Hematopoietic multipotent progenitor cell treated with erythropoietin and hydrocortisone succinate and interleukin-3 and kit ligand, for 4 days (in vitro differentiated cells): ENCODE measurements at places on chromosomes 3 and 15.

DNA sequence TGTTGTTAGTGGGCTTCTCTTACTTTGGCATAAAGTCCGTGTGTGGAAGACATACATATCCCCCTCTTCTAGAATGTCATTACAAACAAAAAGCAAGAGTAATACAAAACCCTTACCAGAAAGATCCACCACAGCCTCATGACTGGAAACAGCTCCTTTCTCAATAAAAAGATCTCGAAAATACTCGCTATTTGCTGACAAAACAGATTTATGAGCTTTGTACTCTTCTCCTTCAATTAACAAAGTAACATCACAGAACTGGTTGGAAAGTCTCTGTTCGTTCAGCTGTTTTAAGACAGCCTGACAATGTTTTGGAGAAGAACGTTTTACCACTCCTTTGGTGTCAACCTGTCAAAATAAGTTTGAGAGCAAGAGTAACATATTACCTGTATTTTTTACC is 5.9 kb downstream of the ZBTB11 start:
- no peak for DNase-seq

- DNase-seq, result no peak
Measured at GRCh38 chr15:91867581-91868026, 14.1 kb downstream of the SLCO3A1 start.

GRCh38 chr3:7280318-7280717 is 419.4 kb downstream of the GRM7 start:
- no peak for DNase-seq

DNA sequence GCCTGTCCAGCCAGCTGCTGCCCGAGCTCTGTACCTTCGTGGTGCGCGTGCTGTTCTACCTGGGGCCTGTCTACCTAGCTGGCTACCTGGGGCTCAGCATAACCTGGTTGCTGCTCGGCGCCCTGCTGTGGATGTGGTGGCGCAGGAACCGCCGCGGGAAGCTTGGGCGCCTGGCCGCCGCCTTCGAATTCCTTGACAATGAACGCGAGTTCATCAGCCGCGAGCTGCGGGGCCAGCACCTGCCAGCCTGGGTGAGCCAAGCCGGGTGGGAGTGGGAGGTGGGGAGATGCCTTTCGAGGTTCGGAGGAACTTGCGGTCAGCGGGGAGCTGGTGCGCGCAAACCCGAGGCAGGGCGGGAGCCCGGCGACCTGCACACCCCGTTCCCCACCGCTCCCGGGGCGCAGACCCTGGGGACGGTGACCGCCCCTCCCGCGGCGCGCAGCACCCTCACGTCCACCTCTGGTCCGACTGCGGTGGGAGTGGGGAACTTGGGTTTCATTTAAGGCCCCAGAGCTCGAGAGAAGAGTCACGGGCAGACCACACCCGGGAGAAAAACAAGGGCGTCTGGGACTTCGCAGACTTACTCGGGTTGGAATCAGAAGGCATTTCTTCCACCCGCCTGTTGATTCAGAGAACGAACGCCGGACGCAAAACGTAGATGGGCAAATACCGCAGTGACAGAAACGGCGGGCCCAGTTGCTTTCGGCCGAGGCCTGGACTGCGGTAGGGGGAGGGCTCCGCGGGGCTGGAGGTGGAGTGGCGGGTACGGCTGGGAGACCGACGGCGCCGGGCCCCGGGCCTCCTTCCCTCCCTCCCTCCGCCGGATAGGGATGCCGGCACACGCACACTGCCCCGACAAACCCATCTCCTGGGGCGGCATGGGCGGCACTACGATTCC is 708 bp downstream of the ESYT3 start:
- peak; percentile 34 for DNase-seq

DNA sequence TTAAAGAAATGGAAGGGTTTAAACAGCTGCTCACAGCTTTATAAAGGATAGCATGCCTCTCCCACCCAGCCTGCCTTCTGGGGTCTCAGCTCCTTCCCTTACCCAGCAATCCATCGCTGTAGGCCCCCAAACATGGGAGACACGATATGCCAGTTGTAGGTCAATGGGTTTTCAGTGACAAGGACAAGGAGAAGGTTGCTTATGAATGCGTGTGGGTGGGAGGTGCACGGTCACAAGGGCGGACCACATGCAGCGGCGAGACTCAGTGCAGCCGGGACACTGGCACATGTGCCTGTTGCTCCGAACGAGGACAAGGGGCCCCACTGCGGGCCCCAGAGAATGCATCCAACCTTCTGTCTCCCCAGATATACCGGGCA is 67.0 kb downstream of the MGLL start:
- no peak for DNase-seq

DNA sequence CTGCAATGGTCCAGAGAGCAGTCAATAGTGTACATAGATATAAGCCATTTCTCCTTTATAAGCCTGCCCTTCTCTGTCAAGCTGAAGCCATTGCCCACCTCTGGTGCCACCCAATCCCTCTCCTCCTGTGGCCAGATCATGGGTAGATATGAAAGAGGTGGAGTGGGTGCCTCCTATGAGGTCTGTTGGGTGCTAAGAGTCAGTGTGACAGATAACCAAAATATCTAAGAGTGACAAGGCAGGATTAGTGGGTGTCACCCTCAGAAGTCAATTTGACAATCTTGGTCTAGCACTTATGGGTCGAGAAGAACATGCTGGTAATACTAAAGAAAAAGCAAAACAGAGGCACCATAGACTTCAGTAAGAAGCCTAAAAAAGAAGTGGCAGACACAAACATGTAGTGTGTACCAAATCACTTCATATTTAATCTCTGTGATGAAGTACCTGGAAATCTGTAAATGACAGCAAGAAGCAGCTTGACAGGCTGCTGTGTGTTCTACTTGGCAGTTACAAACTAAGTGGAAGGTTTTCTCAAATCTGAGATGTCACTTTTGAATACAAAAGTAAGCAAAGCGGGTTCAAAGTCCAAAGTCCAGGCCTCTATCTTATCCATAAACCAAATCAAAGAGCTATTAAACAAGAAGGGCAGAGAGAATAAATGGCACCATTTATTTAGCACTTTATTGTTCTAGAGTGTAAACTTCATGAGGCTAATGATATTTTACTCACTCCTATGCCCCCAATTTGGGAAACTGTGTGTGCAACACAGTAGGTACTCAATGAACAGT is 118.9 kb upstream of the EOMES start:
- no peak for DNase-seq

GRCh38 chr15:70799667-70800450 is 36.5 kb upstream of the UACA start:
- DNase-seq, result no peak

DNA sequence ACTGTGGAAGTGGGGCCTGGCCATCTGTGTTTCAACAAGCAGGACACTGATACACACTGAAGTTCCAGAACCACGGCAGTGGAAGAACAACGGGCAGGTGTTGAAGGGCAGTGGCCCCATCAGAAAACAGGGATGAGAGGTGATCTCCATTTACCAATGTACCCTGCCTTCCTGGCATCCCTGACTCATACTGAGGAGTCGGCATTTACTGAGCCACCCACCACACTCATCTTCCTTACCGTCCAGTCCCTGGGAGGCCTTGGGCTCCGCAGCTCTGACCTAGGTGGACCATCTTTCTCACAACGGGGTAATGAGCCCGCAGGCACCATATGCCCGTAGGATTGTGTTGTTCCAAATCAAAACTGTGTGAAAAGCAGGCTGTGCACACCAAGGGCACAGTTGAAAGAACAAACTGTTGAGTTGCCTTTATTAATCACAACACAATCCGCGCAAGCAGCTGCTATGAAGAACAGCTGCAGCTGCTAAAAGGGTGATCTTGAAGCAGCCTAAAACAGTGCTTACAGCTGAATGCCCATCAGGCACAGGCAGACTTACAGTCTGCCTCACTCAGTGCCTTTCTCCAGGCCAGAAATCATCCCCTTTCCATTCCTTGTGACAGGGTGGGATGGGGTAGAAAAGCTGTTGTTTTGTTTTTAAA is 12.9 kb downstream of the MB21D2 start:
- no peak for DNase-seq

DNA sequence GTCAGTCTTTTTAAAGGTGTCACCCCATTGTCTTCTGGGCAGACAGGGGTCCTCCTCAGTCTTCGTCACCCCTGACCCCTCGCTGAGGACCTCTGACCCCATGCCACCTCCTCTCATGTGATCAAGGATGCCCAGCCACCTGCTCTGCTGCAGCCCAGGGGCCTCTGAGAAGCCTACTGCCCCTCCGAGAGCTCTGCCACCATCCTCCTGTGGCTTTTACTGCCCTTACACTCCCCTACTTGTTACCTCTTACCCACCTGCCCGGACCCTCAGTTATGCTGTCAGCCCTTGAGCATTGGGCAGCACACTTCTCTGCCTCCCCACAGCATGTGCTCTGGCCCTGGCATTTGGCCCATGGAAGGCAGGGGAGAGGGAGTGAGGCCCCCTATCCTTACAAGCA is 123.2 kb downstream of the LRRK1 start:
- DNase-seq, result no peak

DNA sequence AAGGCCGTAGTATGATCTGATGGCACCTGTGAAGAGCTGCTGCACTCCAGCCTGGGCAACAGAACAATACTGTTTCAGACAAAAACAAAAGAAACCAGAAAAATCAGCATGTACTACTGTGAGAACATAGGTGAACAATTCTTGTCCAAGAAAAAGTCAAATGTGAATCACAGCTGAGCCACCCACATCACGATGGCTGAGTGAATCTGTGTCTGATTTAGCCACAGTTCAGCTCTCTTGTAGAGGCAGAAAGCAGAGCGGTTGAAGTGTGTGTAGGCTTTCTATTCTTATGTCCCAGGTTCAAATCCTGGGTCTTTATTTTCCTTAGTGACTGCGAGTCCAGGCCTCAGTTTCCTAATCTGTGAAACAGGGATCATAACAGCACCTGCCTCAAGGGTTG is 4.4 kb upstream of the FURIN start:
- DNase-seq, result no peak

DNA sequence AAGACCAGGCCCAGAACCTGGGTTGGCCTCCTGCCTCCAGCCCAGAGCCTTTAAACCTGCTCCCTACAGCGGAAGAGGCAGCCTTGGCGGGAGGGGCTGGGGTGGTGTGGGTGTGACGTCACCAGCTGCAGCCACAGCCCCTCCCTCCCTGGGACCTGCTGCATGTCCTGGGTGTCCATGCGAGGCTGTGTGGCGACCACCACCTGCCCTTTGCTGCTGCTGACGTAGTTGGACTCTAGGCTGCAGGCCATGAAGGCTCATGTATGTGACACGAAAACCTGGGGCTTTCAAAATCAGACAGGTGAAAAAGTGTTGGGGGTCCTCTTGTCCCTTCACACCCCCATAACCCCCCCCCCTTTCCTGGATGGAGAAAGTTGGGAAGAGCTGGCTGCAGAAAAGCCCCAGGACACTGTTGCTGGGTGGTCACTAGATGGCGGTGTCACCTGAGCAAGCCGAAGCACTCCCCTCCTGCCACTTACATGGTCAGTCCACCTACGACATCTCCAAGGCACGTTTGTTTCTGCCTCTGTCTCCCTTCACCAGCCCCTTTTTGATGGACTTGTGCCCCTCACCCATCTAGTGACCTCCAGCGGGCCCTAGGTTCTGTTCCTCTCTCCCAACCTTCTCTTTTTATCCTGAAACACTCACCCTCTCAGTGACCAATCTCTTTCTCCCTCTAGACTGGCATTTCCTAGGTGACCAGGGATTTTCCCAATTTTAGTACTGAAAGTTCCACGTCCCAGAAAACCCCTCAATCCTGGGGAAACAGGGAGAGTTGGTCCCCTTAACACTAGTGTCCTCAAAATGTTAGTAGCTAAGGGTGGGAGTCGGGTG is 35.2 kb downstream of the SLC6A20 start:
- DNase-seq, result peak; percentile 74

DNA sequence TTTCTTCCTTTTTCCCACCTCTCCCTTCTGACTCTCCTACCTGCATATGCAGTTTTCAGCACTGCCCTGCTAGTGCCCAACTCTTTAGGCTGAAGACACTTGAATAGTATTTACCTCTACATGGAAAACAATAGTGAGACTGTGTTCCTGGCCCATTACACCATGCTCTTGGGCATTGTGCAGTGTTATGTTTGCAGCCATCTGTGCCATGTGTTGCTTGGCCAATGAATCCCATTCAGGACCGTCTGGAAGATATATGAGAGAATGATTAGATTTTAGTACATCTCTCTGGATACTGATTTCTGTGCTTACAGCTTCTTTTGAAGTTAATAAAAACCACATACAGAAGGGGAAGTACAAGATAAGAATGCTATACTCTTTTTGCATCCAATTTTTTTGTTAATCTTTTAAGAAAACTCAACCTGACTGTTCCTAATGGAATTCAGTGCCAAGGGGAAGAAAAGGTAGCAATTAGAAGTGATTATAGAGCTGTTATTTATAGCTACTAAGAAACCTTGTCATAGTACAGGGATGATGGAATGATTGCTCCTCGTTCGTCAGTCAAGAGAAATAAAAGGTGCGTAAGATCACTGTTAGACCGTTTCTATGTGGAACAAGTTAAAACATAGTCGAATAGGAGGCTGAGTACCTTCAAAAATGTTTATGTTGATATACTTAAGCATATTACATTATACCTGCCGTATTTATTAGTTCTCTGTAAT is 58.9 kb downstream of the TMEM41A start:
- no peak for DNase-seq

GRCh38 chr15:50819344-50819743 is 53.8 kb upstream of the SPPL2A start:
- DNase-seq, result no peak

DNA sequence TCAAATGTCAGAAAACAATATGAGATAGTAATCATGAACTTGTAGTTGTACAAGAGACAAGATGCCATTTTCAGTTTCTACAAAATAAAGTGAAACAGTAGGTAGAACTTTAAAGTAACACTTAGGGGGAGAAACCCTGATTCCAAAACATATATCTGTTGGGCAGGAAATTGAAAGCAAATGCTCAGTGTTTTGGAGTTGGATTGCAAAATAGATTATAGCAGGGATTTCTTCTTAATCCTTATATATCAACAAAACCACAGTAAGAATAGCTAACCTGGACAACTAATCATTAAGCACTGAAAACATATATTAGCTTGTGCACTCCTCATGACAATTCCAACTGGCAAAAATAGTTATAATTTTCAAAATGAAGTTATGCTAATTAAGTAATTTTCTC is 46.9 kb downstream of the COMMD2 start:
- no peak for DNase-seq

DNA sequence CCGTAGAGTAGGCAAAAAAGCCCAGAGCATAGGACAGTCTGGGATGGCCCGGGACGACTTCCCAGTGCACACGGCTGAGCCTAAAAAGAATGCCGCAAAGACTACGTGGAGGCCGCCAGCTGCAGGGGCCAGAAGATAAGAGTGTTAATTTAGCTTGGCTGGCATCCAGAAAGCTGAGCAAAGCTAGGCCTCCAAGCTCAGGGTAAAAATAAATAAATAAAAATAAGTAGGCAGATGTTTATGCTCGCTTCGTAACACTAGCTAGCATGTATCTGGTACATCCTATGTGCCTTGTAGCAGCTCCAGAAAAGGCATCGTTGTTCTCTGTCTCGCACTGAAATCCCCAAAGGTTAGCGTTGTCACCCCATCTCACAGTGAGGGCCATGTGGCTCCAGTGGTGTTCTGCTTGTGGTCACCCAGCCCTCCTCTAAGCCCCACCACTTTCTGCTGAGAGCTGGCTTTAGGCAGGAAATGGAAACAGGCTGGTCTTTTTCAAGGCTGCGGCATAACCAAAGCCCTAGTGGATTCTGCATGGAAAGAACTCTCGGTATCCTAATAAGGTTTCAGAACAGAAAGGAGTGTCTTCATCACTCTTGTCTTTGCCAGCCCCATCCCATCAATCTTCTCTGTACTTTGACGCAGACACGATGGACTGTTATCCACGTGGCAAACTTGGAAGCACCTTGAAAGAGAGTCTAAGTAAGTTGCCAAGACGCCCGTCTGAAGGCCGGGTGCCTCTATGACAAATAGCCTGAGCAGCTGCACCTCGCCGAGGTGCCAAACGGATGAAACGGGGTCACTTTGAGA is 58.1 kb upstream of the MEF2A start:
- peak; percentile 77 for DNase-seq

- no peak for DNase-seq
Measured at GRCh38 chr15:31100738-31101137, 787 bp downstream of the TRPM1 start.
